NCI-H1092 treated with DMSO at 0.1 percent for 48 hours (cell line): ENCODE measurements at places on chromosomes 3 and 15.

DNA sequence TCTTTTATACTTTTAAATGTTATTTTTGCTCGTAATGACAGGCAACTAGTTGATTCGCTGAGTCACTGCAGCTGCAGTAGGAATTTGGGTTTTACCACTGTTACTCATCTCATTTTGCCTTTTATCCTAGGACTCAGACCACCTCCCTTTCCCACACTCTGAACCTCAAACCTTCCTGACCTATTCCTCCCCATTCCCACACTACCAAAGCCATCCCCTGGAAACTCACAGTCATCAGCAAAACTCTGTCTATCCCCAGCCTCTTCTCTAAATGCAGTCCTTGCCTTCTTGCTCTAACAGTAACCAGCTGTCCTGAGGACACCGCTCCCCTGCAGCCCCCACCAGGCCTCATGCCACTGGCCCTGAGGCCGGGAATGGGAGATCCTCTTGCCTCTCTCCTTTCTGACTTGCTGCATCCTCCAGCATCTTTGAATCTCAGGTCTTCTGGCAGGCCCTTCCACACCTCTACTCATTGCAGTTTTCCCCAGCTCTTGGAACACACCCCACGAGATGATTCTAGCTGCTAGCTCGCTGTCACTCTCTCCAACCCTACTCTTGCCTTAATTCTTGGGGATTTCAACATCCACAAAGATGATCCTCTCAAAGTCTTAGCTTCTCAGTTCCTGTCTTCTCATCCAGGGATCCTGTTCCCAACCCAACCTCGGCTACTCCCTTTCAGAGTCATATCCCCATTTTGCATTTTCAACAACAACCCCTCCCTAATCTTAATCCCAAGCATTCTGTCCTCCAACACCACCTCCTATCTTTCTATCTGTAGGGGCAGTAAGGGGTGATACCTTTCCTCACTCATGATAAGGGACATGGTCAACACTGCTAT, 55.9 kb upstream of the C3orf80 start:
- DNase-seq, result no peak

- DNase-seq, result no peak
Measured at GRCh38 chr3:129231331-129232119, 17.9 kb upstream of the COPG1 start.

DNA sequence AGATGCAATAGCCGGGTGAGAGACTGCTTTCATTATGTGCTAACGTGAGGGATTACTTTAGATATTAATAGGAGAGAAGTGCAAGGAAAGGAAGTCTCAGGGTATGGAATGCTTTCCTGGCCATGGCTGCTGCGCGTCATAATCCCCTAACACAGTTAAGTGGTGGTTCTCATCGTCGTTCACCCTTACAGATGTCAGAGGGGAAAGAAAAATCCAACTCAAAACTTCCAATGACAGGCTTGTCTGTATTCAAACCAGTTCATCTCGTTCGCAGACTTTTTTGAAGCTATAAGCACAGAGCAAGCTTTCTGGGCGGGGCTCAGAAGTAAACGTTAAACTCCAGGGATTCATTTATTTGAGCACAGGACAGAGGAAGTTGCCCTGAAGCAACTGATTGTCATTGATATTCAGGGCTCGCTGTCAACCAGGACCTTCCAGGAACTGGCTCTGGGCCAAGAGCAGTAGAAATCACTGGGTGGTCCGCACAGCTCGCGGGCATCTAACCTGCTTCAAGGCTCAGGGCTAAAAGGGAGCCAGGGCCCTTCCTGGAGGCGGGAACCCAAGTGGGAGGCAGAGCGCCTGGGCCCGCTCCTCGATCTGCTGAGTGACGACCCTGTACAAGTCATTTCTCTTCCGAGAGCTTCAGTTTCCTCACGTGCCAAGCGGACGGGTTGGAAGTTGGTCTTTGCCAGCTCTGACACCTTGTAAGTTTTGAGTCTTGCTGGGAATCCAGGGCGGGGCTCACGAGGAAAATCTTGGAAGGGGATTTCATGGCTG, 1.1 kb upstream of the LPP start:
- DNase-seq, result no peak

DNA sequence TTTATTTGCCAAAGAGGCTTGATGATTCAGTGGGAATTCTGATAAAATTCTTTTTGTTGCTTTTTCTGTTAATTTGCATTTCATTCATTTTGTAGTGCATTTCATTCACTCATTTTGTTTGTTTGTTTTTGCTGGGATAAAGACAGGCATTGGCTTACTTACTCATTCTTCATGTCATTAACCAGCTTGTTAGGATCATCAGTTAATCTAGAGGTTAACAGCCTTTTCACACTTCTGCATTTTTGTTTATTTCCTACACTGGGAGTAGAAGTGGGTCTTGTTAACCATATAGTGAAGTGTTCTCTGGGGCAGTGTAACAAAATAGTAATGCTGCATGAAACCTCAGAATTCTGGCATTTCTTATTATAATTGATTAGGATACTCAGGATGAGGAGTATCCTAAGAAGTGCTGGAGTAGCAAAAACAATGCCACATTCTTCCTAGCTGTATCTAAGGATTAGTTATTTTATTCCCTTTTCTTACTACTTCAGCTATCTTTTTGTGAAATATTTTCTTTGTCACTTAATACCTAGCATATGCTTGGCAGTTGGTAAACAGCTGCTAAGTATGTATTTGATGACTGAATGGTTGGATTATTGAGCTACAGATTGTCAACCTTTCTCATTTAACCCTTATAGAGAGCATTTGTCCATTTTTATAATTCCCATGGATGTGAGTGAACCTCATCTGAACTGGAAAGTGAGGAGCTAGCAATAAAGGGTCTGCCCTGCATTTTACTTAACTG, 135.7 kb upstream of the LRRFIP2 start:
- no peak for DNase-seq

DNA sequence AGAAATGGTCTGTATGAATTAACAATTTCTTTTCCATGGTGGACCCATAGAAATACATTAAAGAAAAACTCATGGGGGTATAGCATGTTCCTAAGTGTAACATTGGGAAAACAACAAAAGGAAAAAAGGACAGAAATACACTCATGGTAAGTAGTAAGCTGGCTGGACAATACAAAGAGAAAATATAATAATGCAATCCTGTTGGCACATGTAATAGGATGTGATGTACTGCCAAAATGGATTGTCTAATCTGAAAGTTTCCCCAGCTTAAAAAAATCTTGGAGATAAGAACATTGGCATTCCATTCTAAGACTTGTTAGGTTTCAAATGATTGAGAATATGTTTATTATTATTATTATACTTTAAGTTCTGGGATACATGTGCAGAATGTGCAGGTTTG, 128.1 kb downstream of the MBNL1 start:
- DNase-seq, result no peak

DNA sequence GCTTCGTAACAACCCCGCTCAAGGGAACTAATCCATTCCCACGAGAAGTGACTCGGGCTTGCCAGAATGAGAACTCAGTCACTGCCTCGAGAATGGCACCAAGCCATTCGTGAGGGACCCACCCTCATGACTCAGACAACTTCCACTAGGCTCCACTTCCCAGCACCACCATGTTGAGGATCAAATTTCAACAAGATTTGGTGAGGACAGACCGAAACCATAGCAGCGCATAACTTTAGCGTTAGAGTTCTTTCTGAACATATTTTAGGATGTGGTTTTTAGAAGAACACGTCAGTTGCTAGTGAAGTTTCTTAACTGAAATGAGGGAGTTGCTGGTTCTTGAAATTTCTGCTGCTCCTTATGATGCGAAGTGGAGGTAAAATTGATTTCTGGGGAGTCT, 13.5 kb downstream of the PTPRG start:
- DNase-seq, result no peak

GRCh38 chr3:171811295-171811912, 1.1 kb upstream of the PLD1 start:
- no peak for DNase-seq

DNA sequence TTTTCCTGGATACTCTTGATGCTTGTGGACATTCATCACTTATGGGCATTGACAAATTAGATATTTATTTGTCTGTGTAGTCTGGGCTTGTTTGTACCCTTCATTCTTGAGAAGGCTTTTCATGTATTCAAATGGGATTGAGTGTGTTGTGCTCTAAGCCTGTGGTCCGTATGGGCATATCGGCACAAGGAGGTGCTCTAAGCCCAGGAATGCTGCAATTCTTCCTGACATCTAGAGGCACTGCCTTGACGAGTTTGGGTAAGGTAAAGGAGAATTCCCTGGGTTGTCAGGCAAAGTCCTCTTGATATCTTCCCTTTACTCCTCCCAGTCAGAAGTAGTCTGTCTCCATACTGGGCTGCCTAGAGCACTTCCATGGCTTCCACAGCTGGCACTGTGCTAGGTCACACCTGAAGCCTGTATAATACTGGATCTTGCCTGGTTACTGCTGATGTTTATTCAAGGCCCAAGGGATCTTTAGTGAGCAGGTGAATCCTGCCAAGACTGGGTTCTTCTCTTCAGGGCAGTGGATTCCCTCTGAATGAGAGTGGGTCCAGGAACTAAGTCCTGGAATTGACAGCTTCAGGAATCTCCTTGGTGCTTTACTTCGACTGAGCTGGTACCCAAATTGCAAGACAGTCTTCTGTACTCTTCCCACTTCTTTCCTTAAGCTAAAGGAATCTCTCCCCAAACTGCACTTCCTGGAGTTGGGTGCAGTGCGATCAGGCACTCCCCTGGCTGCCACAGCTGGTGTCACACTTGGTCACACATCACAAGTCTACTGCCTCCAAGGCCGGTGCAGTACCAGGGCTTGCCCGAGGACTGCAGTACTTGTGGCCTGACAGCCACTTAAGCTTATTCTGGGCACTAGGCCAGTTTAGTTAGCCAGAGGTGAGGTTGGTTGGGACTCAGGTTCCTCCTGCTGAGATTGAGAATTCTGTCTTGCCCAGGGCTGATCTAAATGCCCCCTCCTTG, 46.0 kb downstream of the GALK2 start:
- peak; percentile 31 for DNase-seq

- no peak for DNase-seq
Measured at GRCh38 chr3:78858174-78858573, 909.6 kb downstream of the ROBO1 start.

GRCh38 chr3:16051691-16052090, 122.8 kb upstream of the GALNT15 start:
- no peak for DNase-seq

DNA sequence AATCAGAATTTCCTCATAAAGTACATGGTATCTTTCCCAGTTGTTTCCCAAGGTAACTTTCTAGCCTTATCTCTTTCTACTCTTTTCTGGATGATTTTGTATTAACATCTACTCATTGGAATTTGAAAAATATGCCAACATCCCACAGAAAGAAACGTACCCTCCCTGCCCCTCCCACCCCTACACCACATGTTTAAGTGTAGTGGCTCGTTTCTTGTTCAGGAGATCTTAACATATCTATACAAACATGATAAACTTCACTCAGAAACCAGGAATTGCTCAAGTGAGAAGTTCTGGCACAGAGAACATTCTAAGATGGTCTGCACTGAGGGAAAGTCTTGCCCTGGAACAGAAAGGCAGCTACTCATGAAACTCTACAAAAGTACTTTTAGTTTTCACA, 404.7 kb downstream of the SOX2 start:
- DNase-seq, result no peak

GRCh38 chr3:33717866-33718594, at the start of gene CLASP2:
CLASP2 (minus strand) TSS chr3:33718254; CDS start chr3:33718002, 252 bp downstream.
- DNase-seq, result peak; percentile 75
